ENCODE measurements at places on chromosomes 3 and 15.

- no peak for DNase-seq
Measured at GRCh38 chr3:8290611-8291010, 211.0 kb upstream of the LMCD1 start.

GRCh38 chr15:49270541-49271421 lies 100.7 kb downstream of the GALK2 start:
- DNase-seq, result no peak

GRCh38 chr3:188568736-188569135 lies 414.8 kb downstream of the LPP start:
- no peak for DNase-seq

- DNase-seq, result peak; percentile 75
Measured at GRCh38 chr3:129323651-129324294, 45.1 kb downstream of the HMCES start.

DNA sequence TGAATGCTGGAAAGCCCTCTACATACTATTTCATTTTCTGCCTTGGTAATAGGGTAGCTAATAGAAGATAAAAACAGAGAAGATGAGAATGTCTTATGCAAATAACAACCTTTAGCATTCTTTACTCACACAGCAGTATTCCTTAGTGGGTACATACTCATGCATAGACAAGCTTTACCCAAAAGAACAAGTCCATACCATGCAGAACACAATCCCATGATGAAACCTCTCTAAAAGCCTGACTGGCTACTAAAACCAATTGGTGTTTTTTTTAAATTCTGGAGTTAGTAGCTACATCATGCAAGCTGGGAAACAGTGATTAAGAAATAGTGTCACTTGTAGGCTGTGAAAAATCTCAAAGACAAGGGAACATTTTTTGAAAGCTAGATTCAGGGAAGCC lies 104.8 kb downstream of the DHX30 start:
- no peak for DNase-seq

DNA sequence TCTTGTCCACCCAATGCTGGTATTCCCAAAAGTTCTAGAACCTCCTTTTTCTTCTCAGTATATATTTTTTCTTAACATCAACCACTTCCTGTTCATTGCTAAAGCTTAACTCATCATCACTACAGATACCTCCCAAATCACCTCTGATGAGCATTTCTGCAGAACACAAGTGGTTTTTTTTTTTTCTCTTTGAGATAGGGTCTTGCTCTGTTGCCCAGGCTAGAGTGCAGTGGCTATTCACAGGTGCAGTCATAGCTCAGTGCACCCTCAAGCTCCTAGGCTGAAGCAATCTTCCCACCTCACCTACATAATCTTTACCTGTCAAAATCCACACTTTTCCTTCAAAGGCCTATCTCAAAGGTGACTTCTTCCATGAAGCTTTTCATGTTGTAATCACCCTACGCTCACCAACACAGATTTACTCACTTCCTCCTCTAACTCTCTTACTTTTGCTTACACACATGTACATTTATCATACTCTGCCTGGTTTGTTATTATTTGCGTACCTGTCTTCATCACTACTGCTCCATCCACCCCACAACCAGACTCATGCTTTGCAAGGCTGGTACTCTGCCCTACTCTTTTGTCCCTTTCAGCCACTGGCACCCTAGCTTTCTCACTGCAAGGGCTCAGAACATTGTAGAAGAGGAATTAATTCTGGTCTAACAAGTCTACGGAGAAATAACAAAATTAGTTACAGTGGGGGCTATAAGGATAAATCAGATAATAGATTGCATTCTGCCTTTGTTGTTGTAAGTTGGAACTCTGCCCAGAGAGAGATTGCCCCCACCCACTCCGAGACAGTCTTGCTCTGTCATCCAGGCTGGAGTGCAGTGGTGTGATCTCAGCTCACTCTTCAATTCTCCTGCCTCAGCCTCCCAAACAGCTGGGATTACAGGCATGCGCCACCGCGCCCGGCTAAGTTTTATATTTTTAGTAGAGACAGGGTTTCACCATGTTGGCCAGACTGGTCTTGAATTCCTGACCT lies 27.5 kb downstream of the HERC1 start:
- no peak for DNase-seq
